ENCODE measurements at places on chromosomes 5 and 9.

DNA sequence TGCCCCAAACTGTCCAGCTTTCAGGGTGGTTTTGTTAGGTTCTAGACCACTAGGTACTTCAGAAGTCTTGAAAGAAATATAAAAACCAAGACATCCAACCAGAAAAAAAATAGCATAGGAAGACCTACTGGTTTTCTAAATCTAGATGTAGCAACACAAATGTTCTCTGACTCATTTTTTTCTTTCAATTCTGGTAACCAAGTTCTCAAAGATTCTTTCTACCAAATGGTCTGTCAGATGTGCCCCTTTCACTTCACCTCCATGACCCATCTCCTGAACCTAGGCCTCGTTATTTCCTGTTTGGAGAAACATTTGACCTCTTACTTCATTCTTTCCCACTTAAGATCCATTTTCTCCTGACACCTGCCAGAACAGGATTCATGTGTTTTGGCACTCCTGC is 355.3 kb downstream of the KIAA0825 start:
- no peak for DNase-seq

DNA sequence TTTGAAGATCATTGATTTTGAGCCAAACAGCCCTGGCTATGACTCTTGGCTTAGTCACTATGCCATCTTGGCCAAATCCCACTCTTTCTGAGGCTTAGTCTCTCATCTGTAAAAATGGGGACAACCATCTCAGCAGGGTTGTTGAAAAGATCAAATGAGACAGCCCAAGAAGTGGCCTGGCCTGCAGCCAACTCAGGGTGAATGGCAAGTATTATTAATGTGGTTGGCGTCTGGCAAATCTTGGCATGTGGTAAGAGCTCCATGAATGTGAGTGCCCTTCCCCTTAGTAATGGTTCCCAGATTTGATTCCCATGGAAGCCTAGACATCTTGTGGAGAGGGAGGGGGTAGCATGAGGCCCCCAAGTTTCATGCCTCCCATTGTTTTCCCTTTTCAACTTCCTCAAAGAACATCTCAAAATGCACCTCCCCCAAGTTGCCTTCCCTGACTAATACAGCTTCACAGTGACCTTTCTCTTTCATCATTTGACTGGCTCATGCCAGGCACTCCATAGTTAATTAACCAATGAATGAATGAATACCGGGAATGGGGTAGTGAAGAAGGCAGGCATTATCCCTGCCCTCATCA is 11.8 kb upstream of the TGFBI start:
- DNase-seq: no peak

DNA sequence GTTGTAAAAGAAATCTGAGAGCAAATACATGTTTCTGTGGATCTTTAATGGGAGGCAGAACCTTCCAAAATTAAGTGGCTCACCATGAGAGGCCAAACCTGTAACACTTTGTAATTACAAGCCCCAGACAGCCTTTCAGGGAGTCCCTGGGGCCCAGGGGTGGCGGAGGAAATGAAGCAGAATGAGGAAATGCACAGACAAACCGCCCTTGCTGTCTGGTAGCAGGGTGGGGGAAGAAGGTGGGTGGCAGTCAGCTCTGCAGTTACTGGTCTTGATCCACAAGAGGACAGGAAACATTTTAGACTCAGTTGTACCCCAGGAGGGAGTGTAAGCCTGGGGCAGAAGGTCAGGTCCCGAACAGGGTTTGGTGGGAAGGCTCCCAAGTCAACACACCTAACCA is 6.5 kb downstream of the ARL14EPL start:
- DNase-seq: no peak

DNA sequence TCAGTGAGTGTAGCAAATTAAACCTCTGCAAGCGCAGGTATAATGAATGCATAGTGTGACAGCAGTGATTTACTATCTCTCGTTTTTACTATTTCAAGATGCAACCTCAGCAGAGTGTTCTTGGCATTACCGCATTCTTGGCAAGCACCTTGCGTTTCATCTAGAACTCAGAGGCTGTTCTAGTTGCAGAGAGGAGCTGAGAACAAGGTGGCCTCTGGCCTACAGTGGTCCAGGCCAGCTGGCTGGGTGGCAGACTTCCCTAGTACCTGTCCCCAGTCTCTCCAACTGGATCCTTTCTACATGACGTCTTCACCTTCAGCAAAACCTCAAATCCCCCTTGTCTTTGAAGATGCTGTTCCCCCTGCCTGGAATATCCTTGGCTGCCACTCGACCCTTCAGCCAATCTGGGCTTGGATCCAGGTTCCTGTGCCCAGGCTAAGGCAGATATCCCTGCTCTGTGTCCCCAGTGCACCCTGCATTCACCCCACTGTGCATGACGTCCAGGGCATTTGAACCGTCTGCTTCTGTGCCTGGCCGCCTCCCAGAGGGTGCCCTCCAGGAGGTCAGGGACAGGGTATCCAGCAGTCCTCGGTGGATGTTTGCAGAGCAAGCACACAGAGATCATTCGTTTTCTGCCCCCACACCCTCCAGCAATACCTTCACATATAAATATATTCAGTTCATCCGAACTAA is 120.4 kb upstream of the CPEB4 start:
- DNase-seq: no peak

GRCh38 chr9:129442803-129443511 is 177.9 kb downstream of the C9orf50 start:
- DNase-seq: no peak

- DNase-seq: no peak
These were observed 77.8 kb downstream of the PLK2 start for GRCh38 chr5:58382131-58382534.

DNA sequence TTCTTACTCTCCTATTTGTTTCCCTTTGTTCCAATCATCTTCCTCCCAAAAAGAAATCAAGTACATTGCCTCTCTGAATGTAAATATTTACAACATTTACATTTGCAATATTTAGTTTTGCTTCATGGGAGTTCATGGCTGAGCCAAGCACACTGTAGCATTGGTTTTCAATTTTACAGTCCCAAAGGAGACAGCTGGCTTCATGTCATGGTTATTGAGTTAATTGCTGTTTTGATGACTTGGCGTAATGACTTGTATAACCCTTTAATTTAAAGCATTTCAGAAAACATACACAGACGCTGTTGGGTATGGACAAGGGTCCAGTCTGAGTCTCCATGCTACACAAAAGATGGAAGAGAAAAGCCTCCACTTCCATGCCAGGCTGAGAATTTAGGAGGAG is 25.6 kb upstream of the VLDLR start:
- no peak for DNase-seq

- peak; percentile 3 for DNase-seq
These were observed 263.2 kb downstream of the COX7C start for GRCh38 chr5:86880785-86881492.

DNA sequence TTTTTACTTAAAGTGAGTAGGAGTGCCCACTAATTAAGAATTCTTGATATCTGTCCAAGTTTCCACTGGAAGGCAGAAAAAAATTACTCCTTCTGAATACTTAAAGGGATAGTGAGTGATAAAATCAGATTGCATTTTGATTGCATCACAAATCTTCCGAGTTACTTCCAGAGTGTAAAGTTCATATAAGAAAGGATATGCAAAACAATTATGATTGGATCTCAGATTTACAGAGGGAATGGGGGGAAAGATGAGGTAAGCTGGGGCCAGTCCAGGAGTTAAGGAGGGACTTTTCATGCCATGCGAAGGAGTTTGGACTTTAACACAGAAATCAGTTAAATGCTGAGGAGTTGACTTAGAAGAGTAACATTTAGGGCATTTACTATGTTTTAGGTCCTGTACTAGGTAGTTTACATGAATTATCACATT is 9.3 kb upstream of the RNF145 start:
- no peak for DNase-seq

DNA sequence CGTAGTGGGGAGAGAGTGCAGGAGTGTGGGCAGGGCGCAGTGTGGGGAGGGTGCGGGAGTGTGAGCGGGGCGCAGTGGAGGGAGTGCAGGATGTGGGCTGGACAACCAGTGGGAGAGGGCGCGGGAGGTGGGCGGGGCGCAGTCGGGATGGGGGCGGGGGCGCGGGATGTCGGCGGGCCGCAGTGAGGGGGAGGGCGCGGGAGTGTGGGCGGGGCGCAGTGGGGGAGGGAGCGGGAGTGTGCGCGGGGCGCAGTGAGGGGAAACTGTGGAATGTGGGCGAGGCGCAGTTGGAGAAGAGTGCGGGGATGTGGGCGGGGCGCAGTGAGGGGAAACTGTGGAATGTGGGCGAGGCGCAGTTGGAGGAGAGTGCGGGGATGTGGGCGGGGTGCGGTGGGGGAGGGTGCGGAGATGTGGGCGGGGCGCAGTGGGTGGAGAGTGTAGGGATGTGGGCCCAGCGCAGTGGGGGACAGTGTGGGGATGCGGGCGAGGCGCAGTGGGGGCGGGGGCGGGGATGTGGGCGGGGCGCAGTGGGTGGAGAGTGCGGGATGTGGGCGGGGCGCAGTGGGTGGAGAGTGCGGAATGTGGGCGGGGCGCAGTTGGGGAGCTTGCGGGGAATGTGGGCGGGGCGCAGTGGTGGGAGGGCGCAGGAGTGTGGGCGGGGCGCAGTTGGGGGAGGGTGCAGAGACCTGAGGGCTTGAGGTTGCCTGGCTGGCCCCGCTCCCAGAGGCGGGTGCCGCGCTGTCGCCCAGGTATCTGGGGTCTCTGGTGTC is at the start of gene NXNL2:
Gene NXNL2 (plus strand): TSS at position 723 of the 770 bp plus-strand sequence. CDS start 257 bp downstream, outside the sequence.
- no peak for DNase-seq

- DNase-seq: no peak
These were observed 393.1 kb downstream of the TMEM232 start for GRCh38 chr5:110333384-110333783.

DNA sequence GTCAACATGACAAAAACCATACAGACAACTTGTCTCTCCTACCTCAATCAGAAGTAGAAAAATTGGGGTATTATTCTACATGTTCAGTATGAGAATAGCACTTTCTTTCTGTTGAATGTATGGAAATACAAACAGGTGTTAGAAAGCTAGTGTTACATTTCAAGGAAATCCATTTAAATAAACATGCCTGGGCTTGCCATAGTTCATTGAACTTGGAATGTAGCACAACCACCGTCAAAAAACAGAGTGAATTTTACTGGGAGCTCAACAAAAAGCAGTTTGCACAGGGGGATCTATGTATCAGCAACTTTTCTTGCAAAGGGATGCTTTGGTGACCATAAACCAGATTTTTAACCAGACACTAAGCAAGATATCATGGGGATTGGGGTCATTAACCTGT is 307.9 kb upstream of the SMARCA2 start:
- no peak for DNase-seq

GRCh38 chr5:14767053-14767452 is 102.5 kb downstream of the OTULIN start:
- no peak for DNase-seq

DNA sequence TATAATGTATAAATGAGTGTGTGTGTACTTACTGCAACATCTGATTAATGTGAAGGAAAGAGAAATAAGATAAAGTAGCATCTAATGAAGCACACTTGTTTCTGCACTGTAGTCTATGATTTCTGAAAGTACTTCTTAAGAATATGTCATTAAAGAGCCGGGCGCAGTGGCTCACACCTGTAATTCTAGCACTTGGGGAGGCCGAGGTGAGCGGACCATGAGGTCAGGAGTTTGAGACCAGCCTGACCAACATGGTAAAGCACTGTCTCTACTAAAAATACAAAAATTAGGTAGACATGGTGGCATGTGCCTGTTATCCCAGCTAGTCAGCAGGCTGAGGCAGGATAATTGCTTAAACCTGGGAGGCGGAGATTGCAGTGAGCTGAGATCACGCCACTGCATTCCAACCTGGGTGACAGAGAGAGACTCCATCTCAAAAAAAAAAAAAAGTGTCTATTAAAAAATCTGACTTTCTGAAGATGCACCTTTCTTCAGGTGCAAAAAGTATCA is 556.9 kb downstream of the PTPRD start:
- DNase-seq: no peak

- DNase-seq: no peak
These were observed 124.9 kb downstream of the PPP2R2B start for GRCh38 chr5:146753641-146754040.

DNA sequence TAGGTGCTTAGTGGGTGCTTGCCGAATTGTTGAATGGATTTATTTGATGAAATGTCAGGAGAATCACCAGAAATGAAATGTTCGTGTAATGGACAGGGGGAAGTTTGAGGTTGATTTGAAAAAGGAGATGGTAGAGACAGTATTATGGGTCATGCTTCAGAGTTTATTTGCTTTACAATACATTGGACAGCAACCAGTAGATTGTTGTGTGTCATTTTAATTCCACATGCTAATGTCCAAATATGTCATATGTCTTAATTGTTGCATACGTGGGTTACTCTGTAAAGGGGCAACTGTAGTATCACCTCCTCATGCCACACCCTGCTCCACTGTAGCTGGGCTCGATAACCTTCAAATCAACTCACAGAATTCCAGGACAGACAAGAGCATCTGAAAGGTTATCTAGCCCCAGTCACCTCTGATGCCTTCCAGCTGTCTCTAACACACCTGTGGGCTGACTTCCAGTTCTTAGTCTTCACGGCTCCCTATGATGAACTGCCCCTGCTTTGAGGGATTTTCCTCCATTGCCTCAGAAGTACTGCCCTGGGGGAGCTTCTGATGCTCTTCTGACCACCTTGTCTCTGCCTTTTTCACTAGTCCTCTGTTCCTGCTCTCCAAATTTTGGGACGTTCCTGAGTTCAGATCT is 1.7 kb downstream of the PDCD1LG2 start:
- DNase-seq: no peak

DNA sequence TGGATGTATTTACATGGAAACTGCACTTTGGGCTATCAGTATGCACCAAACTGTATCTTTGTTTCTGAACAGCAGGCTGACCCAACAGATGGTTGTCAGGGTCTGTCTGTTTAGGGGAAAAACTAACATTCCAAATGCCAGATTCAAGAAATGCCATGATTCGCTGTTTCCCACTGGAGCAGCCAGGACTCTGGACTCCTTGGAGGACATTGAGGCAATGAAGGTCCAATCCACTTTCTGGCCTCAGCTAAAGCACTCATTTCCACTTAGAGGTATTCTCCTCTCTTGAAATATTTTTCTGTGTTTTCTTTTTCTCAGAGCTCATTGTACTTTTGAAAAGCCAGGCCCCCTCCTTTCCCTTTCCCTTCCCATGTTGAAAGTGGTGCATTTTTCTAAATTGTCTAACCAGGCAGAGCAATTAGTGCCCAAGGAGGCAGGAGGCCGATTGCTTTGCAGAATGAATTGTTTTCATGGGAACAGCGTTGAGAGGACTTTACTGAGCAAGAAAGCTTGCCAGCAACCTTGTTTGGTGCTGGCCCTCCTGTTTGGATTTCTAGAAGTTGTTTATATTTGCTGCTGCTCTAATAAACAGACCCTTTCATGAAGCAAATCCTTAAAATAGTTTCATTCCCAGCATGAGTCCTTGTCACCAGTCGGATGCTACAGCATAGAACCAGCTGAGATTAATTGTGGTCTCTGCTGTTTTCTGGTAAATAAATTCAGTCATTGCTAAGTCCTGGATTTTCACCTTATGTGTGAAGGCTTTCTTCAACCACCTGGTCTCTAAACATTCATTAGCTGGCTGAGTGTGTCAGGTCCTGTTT is 132.8 kb upstream of the TAF11L2 start:
- no peak for DNase-seq

DNA sequence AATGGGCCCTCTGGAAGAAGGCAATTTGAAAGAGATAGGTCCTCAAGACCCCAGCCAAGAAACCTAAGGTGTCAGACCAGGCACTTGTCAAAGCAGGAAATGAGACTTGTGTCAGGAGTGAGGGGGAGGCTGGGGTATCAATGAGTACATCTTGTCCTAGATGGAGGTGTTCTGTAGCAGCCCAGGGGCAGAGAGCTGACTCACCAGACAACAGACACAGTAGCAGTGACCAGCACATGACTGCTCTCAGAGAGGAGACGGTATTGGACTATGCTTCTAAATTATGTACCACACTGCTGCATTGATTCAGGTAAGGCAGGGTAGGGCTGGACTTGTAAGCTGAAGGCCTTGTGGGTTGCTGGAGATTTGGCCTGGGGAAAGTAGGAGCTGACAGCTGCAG is 551.2 kb upstream of the KLF4 start:
- DNase-seq: no peak

Measured in stimulated activated CD8-positive, alpha-beta memory T cell treated with anti-CD3 and anti-CD28 coated beads, Interleukin-15, amount 100 ng/mL, for 24 hours (primary cell).